ENCODE measurements at places on chromosomes 2 and 18.

GRCh38 chr18:50928551-50928950, 39.3 kb upstream of the ELAC1 start:
- DNase-seq: no peak

DNA sequence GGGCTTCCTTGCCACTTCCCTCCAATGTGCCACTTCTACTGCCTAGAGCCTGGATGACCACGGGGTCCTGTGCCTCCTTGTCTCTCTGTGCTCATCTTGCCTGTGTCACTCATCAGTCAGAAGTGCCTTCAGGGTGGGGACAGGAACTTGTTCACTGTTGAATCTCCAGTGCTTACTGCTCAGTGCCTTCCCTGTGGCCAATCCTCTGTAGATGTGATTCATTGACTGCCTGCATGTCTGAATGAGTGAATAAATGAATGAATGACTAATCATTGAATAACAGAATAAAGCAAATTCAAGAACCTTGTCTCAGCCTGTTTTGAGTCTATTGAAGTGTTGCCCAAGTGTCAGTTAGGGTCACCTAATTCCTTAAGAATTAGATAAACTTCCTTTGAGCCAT, 42.3 kb upstream of the FAM136A start:
- no peak for DNase-seq

- no peak for DNase-seq
Measured at GRCh38 chr2:189865826-189866225, 81.6 kb downstream of the PMS1 start.

GRCh38 chr2:219612577-219613286, 14.7 kb upstream of the SLC4A3 start:
- DNase-seq: no peak

DNA sequence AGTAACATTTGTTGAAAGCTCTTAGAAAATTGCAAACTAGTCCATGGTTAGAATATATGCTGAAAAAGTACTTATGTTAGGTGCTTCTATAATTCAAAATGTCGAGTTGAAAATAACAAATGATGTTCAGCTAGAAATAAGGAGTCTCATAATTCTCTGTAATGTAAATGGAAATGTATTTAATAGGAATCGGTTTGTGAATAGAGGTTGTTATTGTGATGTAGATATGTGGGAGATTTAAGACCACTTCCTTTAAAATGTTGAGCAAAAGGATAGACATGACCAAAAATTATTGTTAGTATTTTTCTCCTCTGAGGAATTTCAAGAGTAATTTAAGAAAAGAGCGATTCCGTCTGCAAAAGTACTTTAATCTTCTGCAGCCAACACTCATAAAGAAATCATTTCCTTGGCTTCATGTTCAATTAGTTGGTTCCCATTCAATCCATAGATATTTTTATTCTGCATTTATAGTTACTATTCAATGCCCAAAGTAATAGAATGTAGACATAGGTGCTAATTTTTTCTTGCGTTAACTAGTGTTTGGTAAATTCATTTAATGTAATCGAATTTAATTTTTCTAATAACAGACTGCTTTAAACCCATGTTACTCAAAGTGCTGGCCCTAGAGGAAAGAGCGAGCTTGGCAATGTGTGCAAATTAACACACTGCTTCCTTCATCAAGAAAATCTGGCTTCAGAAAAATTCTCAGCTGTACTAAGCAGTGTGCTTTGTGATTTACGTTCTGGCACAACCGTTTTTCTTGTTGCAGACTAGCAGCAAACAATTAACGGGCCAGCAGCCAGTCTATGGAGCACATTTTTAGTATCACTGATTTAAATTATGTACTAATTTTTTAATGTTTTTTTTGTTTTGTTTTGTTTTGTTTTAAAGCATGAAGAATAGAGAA, 32.2 kb downstream of the FN1 start:
- no peak for DNase-seq

GRCh38 chr2:16654833-16655444, 10.7 kb downstream of the CYRIA start:
- DNase-seq: no peak

- DNase-seq: no peak
Measured at GRCh38 chr2:98234776-98235175, 111.5 kb upstream of the CNGA3 start.

GRCh38 chr2:197268786-197269584, 41.6 kb downstream of the ANKRD44 start:
- DNase-seq: no peak

DNA sequence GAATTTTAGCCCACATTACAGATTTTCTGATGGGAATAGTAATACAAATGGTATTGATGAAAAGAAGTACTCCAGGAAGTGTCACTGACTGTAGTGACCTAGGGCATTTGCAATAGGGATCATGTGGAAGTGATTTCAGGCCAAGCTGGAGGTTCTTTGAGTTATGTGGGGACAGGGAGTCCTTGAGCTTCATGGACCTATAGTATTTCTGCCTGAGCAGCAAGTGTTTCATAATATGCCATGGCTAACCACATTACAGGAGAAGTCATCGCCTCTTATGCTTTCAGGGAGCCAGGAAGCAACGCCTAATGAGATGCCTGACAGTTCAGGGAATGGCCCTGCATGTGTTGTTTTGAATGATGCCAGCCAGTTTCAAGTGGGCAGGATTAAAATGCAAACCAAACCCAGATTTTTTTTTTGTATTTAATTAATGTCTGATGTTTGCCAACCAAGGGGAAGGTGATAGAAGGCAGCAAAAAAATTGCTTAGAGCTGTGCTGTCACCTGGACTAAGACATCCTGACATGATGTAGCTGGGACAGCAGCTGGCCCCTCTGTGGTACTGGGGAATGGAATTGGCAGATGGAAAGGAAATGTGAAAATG, 109.5 kb downstream of the RAPGEF4 start:
- DNase-seq: no peak

- DNase-seq: no peak
Measured at GRCh38 chr18:2572171-2572569, 813 bp downstream of the NDC80 start.

DNA sequence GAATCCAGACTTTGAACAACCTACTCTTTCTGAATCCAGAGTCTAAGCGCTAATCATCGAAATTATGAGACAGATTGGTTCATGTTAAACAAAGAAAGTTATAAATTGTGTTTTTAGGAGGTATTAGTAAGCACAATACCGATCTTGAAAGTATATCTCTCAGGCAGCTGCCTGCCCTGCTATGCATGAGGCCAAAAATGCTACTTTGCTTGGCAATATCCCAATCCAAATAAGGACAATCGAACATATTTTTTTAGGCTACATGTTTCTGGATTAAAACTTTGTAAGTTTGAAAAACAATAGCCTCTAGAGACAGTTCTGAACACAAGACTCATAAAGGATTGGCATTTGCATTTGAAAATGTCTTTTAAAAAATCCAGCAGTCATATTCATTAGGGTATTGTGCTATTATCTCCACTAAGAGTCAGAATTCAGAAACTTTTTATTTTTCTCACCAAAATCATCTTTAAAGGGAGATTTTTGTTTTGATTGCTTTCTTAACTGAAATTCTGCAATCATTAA, 167.1 kb downstream of the PDE1A start:
- no peak for DNase-seq

DNA sequence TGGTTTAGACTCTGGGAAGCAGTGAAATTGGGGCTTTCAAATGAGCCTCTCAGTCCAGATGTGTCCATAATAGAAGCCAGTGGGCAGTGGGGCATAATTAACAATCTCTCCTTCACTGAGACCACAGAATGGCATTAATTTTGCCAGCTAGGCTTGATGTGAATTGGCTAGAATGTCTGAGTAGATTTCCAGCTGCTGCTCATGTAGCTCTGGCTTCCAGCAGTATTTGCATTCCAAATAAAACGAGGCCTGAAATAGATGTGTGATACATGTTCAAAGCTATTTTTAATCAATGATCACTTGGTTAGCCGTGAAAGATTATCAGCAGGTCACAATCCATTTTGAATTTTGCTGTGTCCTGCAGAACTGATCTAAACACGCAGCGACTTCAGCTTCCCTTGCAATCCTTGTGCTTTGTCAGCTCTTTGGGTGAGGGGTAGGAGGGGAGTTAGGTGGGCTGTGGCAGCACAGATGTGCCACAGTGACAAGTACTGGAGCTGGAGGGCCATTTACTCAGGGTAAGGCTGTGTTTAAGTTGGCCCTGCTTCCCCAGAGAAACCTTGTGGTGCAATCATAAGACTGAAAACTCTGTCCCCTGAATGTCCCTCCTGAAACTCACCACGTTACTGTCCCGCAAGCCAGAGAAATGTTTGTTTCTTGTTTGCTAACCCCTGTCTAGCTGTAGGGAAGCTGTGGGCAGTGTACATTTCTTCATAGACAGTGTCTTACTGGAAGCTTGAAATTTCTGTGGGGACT, 56.9 kb upstream of the TMEM178A start:
- DNase-seq: no peak

- DNase-seq: no peak
Measured at GRCh38 chr2:152950126-152950525, 231.7 kb downstream of the ARL6IP6 start.

DNA sequence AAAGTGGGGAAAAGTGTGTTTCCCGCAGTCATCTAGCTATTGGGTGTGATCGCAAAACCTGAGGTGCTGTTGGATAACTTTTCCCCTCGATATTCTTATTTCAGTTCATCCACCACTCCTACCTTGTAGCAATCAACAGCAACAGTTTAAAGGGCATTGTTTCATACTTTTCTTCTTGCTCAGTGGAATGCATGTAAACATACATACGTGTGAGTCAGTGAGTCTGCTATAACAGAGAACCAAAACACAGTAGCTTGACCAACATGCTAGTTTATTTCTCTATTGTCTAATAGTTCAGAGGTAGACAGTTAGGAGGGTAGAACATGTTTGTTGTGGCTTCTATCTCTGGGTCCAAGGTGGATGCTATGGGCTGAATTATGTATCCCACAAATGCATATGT, 77.6 kb upstream of the FOXI3 start:
- no peak for DNase-seq

- no peak for DNase-seq
Measured at GRCh38 chr2:129181433-129181832, 798.0 kb upstream of the RAB6C start.

GRCh38 chr2:234363011-234363487, 133.8 kb downstream of the ARL4C start:
- DNase-seq: no peak

GRCh38 chr2:55048508-55049042, 1.7 kb downstream of the RTN4 start:
- no peak for DNase-seq

GRCh38 chr18:8536922-8537321, 72.3 kb upstream of the RAB12 start:
- no peak for DNase-seq

GRCh38 chr18:13811993-13812392, 12.0 kb upstream of the MC5R start:
- DNase-seq: no peak

- DNase-seq: no peak
Measured at GRCh38 chr18:24791751-24792545, 331.5 kb downstream of the HRH4 start.

DNA sequence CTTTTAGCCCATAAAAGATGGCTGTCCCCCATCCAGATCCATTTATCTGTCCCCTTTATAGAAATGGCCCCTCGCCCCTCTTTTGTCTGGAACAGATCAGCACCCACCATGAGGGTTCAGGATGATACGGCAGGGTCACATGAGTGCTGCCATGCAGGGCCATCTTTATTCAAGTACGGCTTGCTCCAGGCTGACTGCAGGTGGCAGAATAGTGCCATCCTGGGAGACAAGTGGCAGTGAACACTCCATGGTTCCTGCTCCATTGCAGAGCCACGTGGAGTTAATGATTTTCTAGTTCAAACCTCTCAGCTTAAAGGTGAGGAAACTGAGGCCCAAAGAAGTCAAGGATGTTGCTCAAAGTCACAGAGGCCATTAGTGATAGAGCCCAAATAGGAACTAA, 180.6 kb downstream of the CLIP4 start:
- no peak for DNase-seq

DNA sequence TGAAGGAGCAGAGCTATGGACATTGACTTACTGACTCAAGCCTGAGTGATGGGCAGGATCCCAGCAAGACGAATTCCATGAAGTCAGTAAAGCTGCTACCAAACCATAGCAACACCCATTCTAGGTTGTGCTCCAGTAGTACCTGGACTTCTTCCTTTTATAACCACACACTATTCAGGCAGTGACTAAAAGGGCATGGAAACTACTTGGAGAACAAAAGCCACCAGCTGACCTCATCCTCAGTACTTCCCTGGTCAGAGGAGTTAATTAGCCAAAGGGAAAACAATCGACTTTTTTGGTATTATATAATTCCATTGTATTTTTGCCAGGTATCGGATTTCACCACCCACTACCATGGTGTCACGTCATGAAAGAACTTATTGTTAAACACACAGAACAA, 237.1 kb downstream of the TTC32 start:
- no peak for DNase-seq

DNA sequence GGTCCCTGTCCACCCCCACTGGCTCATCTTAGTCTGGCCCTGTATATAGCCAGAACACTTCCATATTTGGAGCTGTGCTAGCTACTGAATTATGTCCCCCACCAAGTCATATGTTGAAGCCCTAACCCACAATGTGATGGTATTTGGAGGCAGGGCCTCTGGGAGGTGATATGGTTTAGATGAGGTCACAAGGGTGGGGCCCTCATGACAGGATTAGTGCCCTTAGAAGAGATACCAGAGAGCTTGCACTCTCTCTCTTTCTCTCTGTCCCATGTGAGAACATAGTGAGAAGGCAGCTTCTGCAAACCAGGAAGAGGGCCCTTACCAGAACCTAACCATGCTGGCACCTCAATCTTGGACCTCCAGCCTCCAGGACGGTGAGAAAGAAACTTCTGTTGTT, 31.2 kb downstream of the ALPK2 start:
- DNase-seq: no peak

DNA sequence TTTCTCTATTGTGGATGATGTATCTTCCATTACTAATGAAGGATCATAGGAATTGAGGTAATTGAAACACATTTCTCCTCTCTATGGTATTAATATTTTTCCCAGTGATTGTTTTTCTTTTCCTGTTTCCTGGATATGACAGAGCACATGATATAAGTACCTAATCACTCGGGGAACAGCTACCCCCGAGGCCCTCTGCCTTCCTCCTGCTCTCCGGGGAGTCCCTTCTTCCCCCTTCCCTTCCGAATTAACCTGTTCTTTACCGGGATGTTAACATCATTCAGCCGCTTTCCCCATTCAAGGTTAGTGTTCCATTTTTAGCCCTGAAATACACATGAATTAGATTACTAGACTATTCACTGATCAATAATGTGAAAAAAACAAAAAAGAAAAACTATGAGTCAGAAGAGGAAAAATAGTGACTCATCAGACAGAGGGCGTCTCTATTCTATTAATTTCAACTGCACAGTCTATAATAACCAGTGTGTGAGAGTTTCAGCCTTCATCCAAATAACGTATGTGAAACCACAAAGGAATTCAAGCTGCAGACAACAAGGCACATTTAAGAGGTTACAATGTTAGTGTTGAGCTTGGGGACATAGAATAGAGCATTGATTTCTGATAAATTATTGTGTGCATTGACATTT, 450.8 kb downstream of the DLGAP1 start:
- no peak for DNase-seq

- no peak for DNase-seq
Measured at GRCh38 chr2:14358339-14358738, 274.2 kb upstream of the LRATD1 start.

GRCh38 chr18:79540904-79541282, 138.7 kb upstream of the CTDP1 start:
- no peak for DNase-seq

- DNase-seq: no peak
Measured at GRCh38 chr18:61531182-61531581, 198.0 kb downstream of the CDH20 start.

GRCh38 chr18:78919956-78920355, 59.7 kb upstream of the SALL3 start:
- DNase-seq: no peak

GRCh38 chr2:65522922-65523321, 90.5 kb upstream of the SPRED2 start:
- no peak for DNase-seq

GRCh38 chr2:75053484-75054112, 95.2 kb downstream of the POLE4 start:
- no peak for DNase-seq
